CD4-positive, alpha-beta T cell treated with Interleukin-15 for 1 hour (primary cell): ENCODE measurements at places on chromosomes 3 and 15.

DNA sequence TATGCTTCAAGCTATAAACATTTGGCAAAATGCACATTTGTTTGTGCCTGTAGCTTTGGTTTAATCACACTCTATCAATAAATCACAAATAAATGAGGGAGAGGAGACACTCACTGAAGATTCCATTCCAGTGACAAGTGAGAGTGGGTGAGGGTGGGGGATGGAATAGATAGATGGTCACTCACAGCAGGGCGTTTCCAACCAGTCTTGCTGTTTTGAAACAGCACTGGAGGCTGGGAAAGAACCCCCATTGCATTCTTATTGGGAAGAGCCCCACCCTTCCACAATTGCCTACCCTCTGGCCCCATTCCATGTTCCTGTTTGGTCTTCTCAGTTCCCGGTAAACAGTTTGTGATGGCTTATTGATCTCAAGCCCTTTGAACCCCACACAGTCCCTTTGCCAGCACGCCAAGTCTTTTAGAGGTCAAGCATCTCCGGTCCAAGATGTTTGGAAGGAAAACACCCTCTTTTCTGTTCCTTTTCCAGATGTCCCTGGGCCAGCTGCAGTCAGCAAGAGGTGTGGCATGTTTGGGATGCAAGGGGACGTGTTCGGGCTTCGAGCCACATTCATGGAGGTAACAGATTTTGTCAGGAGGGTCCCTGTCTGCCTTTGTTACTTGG lies 30.7 kb downstream of the LMCD1 start:
- DNase-seq = no peak

GRCh38 chr3:130671545-130672312 lies 74.9 kb downstream of the PIK3R4 start:
- DNase-seq = no peak

DNA sequence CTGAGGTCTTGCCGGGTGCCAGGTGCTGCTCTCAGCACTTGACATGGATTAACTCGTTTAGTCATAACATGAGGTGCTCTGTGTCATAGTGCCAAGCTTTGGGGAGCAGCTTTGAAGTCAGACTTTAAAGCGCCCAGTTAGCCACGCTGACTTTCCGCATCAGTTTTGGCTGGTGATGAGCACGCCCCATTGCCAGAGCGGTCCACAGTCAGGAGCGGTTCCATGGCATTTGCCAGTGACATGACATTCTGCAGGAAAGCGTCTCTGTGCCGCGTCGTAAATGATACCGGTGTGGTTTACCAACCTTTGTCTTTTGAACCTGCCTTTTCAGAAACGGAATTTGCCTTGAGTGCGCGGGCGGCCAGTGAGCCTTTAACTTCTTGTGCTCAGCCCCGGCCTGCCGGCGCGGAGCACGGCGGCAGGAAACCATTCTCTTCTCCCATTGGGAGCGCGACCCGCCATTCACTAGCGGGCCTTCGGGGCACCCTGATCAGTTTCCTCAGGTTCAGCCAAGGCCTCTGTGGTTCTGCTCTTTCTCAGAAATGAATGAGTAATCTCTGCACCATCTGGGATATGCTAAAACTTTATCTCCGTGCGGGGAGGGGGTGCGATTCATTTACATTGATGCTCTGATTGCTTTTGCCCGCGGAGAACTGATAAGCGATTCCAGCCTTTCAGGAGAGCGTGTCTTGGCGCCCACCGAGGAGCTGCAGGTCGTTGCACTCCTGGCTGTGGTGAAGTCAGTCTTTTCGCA lies 1.7 kb upstream of the SLC2A2 start:
- no peak for DNase-seq

DNA sequence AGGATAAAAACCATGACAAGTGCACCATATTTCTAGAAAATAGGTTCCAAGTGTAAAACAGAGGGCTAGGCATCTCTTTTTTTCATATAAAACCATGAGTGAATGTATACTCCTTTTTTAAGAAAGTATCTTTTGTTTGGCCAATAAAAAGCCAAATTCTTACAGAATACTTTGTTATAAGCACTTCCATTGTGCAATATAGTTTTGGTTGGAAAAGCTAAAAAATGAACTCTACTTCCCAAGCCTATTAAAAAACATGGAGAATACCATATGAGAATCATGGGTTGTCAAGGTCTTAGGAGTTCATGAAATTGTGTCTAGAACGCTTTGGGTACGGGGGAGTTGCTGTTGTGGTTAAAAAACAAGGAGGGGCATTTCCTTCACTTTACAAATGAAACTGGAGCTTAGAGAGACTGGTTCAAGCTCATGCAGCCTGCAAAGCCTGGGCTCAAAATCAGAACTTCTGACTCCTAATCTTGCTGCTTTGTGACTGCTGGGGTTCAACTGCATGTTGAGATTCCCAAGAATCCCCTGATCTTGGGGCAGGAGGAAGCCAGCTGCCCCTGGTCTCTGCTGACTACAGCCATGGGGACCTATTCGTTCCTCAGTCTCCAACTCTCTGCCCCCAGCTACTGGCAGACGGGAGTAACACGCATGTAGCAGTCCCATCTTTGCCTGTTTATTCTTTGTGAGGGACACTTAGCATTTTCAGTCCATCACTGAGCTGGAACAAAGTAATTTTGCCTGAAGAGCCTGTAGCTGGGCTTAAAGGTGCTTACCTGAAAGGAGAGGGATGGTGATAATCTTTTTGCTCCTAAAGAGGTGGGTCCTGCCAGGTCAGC lies 229.1 kb downstream of the CHST2 start:
- DNase-seq = no peak

GRCh38 chr3:60542995-60543394 lies 708.3 kb downstream of the FHIT start:
- DNase-seq = no peak

DNA sequence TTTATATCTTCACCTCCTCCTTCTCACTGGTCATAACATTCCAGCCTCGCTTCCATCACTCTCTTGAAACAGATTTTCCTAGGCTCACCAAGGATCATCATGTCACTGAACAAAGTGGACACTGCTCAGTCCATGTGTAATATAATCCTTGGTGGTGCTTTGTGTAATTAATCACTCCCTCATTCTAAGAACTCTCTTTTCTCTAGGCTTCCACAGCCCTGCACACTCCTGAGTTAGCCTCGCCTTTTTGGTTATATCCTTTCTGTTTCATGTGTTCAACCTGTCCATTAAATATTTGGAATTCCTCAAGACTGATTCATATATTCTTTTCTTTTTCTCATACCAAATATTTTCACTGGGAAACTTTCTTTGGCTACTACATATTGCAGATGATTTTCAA lies 440.8 kb downstream of the PYDC2 start:
- DNase-seq = no peak

- no peak for DNase-seq
These were observed 46.8 kb upstream of the MYRIP start for GRCh38 chr3:39762537-39763070.

DNA sequence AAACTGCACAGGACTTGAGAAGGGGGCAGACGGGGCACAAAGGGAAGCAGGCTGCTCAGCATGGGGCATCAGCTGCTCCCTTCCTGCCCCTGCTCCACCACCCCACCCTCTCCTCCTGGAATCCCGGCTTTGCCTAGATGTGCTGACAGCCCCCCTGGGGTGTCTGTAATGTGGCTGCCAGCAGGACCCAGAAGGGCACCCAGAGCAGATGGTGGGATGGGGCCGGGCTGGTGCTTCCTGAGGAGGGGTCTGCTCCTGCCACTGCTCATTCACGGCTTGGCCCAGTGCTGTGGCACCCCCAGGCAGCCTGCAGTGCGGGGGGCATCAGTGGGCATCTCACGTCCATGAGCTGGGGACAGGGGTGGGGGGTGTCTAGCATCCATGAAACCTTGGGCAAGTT lies 10.2 kb downstream of the H1-8 start:
- DNase-seq = no peak

- no peak for DNase-seq
These were observed 73.7 kb downstream of the KLF13 start for GRCh38 chr15:31400222-31400927.

- peak; percentile 32 for DNase-seq
These were observed 49.5 kb upstream of the SEC13 start for GRCh38 chr3:10370429-10370828.

GRCh38 chr3:170598091-170598502 lies 12.2 kb upstream of the SLC7A14 start:
- DNase-seq = no peak

DNA sequence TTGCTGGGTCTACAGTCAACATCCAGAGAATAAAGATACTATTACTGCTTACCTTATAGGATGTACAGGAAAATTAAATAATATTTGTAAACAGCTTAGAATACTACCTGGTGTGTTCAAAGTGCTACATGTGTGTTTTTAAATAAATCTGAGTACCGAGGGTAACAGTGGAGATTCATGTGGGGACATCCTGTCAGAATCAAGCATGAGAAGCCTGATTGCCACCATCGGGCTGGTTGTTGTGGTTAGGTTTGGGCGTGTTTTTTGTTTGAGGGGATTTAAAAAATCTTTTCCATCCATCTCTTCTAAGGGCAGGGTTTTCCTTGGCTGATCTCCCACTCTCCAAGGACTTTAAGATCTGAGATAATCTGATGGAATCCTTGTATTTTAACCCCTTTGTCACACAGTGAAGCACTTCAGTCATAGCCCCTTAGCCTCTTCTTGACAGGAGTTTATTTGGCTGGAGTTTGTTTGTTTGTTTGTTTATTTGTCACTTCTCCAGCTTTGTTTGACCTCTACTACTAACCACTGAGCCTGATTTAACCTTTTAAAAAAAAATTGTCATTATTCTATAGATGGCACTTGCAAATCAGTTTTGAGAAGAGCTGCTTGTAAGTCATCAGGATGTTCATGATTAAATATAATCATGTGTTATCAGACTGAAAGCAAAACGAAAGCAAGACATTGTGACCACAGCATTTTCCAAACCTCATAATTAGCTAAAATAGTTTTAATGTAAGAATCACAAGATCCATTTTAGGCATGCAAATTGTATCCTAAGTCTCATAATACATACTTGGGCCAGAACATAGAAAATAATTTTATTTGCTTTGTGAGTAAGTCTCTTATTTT lies 72.8 kb upstream of the RARB start:
- DNase-seq = no peak

- no peak for DNase-seq
These were observed 621.7 kb upstream of the AGTR1 start for GRCh38 chr3:148075771-148076716.

DNA sequence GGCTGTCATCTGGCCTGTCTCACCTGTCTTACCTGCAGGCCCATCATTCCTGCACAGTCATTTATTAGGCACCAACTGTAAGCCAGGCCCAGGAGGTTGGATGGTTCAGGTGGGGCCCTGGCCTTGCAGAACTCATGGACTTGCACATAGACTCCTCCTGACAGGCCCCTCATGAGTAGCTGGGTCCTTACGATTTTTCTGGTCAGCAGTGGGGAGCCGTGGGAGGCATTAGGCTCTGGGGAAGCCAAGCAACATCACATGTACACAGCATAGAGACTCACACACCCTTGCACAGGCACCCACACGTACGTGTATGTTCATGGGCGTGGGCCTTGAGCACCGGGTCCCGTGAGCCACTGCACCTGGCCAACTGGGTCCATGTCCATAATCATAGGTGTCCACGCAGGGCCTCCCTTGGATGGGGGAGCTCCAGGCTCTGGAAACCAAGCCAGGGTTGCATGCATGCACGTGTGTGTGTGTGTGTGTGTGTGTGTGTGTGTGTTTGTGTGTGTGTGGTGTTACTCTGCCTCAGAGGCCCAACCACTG lies 20.3 kb downstream of the CISH start:
- no peak for DNase-seq

GRCh38 chr3:45864760-45865519 lies 21.4 kb upstream of the CCR9 start:
- no peak for DNase-seq

DNA sequence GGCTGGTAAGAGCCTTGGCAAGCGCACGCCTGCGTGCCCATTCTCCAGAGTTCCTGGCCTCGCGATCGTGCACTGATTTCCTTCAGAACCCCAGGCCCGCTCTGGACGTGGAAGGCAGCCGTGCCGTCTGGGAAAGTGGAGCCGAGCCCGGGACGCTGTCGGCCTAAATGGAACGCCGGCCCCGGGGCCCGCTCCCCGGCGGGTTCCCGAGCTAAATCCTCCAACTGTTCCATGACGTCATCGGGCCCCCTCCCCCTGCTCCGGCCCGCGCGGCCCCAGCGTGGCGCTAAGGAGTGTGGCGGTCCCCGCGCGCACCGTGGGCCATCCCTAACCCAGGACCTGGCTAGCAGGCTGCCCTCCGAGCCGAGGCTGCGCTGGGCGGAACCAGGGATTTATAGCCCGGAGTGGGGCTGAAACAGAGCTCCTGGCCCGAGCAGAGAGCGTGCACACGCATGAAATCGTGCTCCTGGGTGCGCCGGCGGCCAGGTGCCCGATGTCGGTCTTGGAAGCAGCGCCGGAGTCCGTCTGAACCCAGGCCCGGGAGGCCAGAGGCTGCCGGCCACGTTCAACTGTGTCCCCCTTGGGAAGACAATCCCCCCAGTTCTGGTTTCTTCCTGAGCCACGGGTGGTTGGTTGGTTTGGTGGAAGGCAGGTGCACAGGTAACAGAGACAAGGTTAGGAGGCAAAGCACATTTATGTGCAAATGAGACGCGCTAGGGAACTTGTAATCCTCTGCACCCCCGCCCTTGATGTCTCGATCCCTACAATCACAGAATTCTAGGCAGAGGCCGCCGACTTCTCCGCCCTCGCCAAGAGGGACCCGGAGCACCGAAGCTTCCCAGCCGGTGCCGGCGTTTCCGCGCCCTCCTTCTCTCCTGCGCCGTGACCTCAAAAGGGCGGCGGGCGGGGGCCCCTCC lies 84.9 kb upstream of the ETV5 start:
- DNase-seq = no peak

GRCh38 chr15:63186065-63186464 lies 3.3 kb upstream of the RAB8B start:
- DNase-seq = no peak

DNA sequence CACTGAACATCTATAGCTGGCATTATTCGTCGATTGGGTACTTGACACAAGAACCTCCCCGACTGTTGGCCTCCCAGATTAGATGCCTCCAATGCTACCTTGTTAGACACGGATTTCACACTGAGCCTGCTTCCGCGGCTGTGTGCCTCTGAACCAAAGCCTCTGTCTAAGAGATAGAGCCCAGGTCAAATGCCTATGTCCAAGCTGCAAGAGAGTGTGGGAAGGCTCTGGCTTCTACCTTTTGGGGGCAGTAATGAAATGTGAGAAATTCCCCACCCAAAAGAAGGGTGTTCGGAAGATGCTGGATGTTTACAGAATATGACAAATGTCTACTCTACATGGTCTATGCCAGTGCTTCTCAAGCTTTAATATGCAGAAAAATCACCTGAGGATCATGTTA lies 2.0 kb upstream of the RPUSD2 start:
- no peak for DNase-seq
